ENCODE measurements at places on chromosomes 4 and X.
A peak's percentile ranks its signal among the peaks of the same experiment; 100 is the strongest.

GRCh38 chr4:185559915-185560281 is 24.6 kb upstream of the PDLIM3 start:
- DNase-seq, result peak; percentile 88

- DNase-seq, result no peak
Measured at GRCh38 chrX:51896626-51897025, 3.2 kb downstream of the MAGED1 start.

- DNase-seq, result peak; percentile 76
Measured at GRCh38 chr4:81466841-81467671, 4.7 kb downstream of the RASGEF1B start.

GRCh38 chrX:101483705-101484104 is 1.6 kb upstream of the ARMCX4 start:
- no peak for DNase-seq

DNA sequence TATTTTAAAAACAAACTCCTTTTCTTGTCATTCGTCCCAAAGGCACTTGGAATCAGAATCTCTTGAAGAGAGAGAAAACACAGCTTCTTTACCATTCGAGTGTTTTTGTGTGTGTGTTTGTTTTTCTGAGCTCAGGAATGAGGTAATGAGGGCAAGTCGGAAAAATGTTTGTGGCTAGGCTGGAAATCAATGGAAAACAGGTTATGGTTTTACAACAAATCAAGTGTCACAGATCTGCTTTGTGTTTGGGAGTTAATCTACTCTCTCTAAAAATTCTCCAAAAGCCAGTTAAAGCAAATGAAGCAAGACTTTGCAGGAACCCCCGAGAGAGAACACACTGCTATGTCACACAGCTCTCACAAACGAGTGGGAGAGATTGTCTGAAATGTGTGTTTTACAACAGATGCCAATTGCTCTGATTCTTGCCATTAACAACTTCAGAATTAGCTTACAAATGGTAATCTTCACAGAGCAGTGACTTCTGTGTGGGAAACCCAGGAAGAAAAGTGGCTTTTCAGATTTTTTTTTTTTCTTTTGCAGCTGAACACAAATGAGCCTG is 264.1 kb downstream of the CBLL2 start:
- DNase-seq, result no peak

DNA sequence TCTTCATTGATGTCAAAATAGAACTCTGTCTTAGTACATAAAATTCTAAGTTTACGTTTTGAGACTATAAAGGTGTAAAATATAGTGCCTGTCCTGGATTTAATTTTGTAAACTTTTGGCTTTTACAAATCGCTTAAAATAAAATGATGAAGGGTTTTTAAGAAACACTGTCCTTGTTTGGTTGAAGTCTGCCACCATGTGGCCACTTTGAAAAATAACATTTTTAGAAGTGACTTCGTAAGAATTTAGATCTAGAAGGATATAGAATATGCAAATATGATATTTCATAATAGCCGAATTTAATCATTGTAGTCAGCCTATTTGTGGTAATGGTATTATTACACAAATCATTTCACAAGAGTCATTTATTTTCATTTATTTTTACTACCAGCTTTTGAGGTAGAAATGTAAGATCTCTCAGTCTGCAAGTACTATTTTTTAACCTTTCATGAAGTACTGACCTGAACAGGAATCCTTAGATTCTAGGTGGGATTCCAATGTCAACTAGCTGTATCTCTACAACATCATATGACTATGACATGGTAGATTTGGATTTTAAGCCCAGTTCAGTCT is 31.0 kb upstream of the FAT4 start:
- DNase-seq, result no peak

DNA sequence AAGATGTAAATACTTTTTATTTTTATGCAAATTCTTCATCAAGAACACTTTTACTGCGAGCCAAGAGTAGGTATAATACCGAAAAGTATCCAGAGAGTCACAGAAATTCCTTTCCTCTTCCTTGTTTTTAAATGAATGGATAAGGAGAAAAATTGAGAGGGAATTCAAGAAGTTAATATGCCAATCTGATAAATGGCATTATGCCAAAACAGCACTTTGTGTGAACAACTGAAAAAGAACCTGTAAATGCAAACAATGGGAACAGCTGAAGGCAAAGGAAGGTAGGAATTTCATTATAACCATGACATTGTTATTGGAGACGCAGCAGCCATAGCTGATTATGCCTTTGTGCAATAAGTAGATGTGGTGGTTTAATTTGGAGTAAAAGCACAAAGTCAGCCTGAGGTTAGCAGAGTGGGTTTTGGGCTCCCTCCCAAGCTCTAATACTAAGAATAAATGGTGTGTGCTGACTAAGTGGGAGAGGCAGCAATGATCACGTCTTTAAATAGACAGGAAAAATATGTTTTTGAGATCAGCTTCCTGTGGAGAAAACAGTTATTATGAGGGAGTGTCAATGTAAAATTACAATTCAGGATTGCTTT is 209.8 kb upstream of the NDST4 start:
- no peak for DNase-seq

DNA sequence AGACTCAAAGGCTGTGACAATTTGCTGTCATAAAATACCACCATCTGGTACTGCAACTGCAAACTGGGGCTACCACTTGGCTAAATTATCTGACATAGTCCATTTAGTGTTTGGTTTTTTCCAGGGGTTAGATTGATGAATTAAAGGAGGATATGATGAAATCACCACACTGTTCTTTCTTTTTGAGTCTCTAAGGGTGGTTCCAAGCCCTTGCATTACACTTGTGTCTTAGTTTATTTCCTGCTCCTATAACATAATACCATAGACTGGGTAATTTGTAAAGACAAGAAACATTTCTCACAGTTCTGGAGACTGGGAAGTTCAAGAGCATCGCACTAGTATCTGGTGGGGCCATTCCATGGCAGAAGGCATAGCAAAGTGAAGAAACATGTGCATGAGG is 32.0 kb upstream of the CD38 start:
- no peak for DNase-seq

GRCh38 chr4:163556650-163557391 is 62.3 kb downstream of the TMA16 start:
- DNase-seq, result no peak

GRCh38 chr4:57504797-57505530 is 394.8 kb upstream of the IGFBP7 start:
- DNase-seq, result no peak

DNA sequence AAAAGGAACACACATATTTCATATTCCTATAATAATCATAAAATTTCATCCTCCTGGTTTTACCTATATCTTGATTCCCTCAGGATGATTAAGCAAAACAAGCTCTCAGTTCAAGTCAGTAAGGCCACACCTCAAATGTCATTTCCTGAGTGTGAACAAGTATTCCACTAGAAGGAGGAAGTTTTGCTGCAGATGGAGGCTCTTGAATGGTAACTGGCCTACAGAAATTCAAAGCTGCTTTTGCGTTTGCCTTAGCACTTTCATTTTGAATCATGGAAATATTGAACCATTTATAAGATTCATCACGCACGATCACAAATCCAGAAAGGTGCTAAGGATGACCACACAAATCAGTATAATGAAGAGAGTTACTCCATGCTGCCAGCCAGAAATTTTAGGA is 254.4 kb upstream of the CXXC4 start:
- no peak for DNase-seq

DNA sequence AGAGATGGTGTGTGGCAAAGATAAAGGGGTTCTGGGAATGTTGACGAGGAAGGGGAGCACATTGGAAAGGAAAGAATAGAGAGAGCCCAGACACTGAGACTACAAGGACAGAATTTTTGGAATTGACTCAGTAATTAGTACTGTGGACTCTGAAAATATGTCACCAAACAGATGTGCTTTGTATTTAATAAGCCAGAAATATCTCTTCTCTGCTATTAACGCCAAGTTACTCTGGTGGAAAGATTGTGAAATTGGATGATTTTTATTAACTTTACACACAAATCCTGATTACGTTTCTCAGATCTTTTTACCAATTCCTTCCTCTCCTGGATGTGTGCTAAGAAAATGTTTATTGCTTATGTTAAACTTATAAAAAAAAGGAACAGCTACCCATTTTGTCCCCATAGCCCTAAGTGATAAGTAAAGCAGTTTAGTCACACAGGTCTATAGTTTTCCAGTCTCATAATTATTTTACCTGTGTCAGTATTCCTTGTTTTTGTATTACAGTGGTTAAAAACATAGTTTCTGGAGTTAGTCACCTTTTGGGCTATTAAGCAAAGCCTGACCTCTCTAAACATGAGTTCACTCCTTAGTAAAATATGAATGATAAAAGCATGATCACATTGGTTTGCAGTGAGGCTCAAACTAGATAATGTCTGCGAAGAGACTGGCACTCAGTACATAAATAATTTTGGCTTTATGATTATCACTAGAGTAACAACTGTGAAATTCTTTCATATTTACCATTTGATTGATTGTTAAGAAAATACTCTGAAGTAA is 1068.3 kb downstream of the STIM2 start:
- no peak for DNase-seq

- no peak for DNase-seq
Measured at GRCh38 chr4:104919406-104919805, 227.3 kb upstream of the TET2 start.

DNA sequence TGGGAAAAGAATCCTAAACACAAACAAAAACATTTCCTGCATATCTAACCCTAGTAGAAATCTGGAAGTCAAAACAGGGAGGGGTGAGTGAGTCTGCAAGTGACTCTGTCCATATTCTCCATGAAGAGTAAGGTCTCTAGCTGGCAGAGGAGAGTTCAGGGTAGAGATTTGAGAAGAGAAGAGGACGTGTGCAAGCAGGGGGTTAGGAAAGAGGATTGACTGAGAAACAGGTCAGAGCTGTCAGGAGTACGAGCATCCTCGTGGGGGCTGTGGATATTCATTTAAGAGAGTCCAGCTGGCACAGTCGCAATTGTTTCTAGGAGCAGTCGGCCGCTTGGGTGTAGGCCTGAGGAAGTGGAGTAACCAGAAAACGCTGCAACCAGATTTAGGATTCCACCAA is 27.9 kb downstream of the PROM1 start:
- no peak for DNase-seq

- no peak for DNase-seq
Measured at GRCh38 chrX:103663981-103664762, 22.3 kb downstream of the MORF4L2 start.

GRCh38 chr4:128355305-128355704 is 67.7 kb upstream of the PGRMC2 start:
- peak; percentile 74 for DNase-seq

DNA sequence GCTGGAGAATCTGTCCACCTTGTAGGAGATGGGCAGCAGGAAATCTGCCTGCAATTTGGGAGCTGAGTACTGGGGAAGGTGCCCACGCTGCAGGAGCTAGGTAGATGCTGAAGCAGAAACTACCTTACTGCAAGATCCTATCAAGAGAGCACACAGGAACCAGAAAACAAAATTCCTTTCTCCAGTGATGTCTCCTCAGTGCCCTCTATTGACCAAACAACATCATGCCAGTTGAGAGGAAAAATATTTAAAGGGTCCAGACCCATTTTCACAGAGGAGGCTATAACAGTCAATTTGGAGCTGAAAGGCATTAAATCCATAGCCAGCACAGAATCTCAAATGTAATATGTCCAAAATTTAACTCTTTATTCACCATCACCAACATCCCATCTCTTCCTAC is 406.8 kb downstream of the SLITRK2 start:
- no peak for DNase-seq

DNA sequence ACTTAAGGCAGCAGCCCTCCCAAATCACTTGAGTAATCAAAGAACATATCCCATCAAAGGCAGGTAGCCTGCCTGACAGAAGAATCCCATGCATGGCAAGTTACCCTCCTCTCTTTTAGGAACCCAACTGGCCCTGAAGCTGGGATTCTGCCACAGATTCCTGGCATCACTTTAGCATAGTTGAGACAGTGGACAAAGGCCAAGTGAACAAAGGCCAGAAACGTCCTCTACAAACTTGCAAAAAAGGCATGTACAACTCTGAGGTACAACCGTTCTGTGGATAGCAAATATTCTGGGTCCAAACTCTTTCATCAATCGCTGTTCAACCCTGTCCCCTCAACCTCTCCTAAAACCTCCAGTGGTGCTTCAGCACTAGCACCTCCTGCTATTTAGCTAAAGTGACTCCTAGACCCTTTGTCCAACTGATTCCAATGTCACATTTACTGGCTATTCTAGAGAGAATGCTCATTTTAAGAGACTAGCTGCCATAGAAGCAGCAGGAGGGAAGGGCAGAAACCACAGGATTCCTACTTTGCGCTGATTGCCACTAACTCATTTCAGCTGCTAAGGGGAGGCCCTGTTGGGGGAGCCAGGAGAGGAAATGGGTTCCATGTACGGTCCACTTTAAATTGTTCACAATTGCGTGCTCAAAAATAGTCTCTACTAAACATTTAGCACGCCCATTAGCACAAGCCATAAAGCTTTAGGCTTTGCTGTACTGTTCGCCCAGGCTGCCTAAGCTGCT is 105.9 kb downstream of the SHROOM4 start:
- no peak for DNase-seq

DNA sequence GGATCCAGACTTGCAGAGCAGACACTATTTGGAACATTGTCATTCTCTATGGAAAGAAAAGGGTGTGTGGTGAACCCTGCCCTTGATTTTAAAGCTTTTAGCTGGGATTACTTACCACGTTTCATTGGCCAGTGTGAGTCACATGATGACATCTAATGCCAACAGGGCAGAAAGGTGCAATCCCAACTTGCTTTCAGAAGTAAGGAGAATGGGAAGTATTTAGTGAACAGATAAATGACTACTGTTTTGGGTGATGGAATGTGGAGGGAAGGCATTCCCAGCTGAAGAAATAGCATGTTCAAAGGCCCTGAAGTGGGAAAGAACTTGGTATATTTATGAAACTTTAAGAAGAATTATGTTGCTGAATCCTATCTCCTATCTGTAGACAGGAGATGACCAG is 44.5 kb downstream of the SYTL5 start:
- no peak for DNase-seq

- DNase-seq, result no peak
Measured at GRCh38 chr4:55186123-55186522, 60.7 kb upstream of the KDR start.

GRCh38 chr4:81786063-81786763 is 314.5 kb upstream of the RASGEF1B start:
- peak; percentile 56 for DNase-seq

- no peak for DNase-seq
Measured at GRCh38 chrX:155956649-155957048, 40.8 kb upstream of the IL9R start.

DNA sequence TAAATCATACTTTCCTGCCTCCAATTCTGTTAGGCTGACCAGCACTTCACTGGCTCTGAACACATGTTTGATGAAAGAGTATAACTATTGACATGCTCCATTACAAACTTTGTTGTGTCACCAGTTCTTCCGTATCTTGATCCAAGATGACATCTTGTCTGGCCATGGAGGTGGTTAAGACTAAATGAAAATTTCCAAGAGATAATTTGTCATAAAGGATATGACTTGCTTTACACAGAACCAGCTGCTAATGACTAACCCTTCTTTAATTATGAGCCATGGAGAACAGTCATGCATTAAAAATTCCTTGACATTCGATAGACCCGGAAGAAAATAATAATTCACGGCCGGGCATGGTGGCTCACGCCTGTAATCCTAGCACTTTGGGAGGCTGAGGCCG is 17.7 kb upstream of the N4BP2 start:
- no peak for DNase-seq
